ENCODE measurements at places on chromosomes 1 and 21.

GRCh38 chr1:115308969-115309368 is 29.1 kb downstream of the NGF start:
- no peak for DNase-seq

DNA sequence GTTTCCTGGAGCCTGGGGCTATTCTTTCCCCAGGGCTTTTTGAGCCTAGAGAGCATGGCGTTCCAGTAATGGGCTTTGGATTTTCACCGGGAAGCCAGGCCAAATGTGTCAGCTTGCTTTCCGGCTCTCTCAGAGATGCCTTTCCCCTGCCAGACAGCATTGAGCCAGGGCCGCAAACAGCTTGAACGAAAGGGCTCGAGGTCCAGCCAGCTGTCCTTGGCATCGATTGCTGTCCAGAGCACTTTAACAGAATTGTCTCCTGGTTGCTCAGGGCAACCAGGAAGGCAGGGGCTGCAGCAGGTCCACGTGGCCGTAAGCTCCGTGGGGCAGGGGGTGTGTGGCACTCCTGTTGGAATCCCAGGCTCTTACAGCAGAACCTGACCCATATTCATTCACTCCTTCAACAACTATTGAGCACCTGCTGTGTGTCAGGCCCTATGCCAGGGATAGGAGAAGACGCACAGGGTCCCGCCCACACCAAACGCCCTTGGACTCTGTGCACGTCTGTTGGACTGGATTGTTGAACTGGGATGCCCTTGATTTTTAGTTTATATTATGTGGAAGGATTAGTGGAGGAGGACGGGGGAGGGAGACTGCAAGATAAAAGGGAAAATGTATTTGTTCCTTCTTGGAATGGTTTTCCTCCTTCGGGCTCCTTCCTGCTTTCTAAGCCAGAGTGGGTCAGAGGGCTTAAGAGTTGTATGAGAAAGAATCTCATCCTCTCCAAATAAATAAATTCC is 38.7 kb upstream of the EFHD2 start:
- DNase-seq: no peak

DNA sequence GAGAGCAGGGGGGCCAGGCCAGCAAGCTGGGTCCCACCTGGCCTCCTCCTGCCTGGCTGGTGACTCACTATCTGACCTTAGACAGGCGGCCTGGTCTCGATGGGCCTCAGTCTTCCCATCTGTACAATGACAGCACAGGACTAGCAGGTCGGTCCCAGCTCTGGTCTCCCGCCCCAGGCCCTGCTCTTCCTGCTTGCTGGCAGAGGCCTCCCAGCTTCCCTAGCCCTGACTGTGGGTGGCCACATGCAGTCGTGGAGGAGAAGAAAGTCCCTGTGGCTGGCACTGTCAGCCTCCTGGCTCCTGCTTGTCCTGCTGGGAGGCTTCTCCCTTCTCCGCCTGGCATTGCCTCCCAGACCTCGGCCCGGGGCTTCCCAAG is 817 bp downstream of the EXTL1 start:
- no peak for DNase-seq

DNA sequence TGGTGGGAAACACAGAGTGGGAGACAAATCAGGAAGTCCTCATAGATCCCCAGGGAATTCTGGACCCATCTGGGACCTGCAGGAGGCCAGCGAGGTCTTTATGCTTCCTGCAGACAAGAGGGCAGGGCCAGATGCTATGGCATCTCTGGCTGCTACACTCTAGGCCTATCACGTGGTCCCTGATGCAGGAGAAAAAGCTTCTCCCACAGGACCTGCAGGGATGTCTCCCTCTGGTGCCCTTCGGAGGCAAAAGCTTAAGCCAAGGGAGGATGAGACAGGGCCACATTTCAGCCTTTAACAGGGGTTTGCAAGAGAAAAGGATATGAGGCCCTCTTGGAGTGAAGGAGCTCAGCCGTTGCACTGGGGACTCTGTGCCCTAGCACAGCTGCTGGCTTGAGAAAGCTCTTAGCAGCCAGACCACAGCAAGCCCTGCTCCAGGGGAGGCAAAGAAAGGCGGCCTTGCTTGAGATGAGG is 243.0 kb downstream of the C1orf94 start:
- no peak for DNase-seq

DNA sequence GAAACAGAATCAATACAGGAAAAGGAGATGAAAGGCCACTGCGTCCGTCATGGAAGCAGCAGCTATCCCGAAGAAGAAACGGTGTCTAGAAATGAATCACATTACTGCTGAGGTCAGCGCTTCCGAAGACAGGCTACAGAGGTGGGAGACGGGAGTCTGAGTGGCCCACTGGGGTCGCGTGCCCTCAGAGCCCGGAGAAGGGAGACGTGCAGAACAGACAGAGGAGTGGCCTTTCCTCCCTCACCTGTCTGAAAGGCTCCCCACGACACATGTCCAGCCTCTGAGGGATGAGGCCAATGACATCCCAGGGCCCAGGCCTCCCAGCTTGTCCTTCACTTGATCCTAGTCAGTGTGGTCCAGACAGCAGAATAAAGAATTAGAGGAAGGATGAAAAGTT is 35.9 kb downstream of the VPS26C start:
- DNase-seq: no peak

- no peak for DNase-seq
Measured at GRCh38 chr1:201505503-201505890, 1.4 kb downstream of the CSRP1 start.

DNA sequence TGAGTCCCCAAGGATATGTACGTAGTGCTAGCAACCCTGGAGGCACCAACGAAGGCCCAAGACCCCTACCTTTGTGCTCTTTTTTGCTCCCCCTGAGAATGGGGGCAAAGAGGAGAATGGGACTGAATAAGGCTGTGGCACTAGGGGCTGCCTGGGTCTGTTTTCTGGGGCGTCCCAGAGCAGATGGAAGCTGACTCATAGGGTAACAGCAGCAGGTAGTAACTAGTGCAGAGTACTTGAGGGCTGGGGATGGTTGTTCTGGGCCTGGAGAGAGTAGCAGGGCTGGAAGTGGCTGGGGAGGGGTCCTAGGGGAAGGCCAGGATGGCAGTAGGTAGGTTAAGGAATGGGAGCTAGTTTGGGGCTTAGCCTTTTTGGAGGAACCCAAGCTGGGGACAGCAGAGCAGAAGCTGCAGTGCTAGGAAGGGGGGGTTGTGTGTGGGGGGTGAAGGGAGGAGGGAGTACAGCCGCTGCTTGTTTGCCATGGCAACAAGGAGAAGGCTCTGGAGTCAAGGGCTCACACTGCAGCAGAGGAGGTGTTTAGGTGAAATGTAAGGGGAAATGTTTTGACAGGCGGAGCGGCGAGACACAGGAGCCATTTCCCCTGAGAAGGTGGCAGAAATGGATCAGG is 1.8 kb downstream of the NCDN start:
- DNase-seq: no peak

DNA sequence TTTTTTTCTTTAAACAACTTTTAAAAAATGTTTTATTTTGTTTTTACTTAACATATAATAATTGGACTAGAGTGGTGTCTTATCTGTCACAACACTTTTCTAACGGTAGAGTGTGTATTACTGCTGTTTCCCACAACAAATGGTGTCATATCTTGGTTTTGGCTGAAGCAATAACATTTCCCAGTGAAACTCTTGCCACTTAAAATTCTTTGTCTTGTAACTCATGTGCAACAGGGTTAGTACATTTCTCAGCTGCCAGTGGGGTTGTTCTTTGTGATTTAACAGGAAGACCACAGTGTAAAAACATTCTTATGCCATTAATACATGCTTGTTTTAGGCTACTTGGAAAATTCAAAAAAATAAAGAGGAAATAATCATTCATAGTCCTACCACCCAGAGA is 43.5 kb downstream of the ALPL start:
- DNase-seq: no peak
